Caki2 (cell line): ENCODE measurements at places on chromosomes 7 and 10. TPM values are rescaled to one million over a fixed set of nuclear protein-coding genes. Genes with fewer than 3 reads are reported as not detected.

Gene CUEDC2
- total RNA-seq = 179 and 231 TPM in 2 replicates

Gene GPR146
- 12.2 and 22.2 TPM in 2 replicates for total RNA-seq

Gene GTPBP4
- 58.9 and 80.1 TPM in 2 replicates for total RNA-seq

Gene OR2A42
- not detected in 2 replicates for total RNA-seq

Gene PRSS58
- total RNA-seq = not detected in 2 replicates

Gene C10orf53
- not detected in 2 replicates for total RNA-seq
